ENCODE measurements at places on chromosomes 7 and 10.

- DNase-seq, result no peak
Measured at GRCh38 chr7:149423449-149424110, 37.3 kb downstream of the ZNF777 start.

- DNase-seq, result no peak
Measured at GRCh38 chr10:111125102-111125501, 48.3 kb downstream of the ADRA2A start.

- DNase-seq, result no peak
Measured at GRCh38 chr7:14195871-14196270, 206.4 kb upstream of the ETV1 start.

GRCh38 chr7:25944777-25945515 is 207.1 kb upstream of the NFE2L3 start:
- no peak for DNase-seq

- DNase-seq, result no peak
Measured at GRCh38 chr10:327889-328852, 192.9 kb downstream of the ZMYND11 start.

GRCh38 chr10:24700948-24701347 is 22.7 kb downstream of the ARHGAP21 start:
- no peak for DNase-seq

GRCh38 chr10:72077275-72077990 is 10.9 kb downstream of the SPOCK2 start:
- no peak for DNase-seq

- DNase-seq, result peak; percentile 30
Measured at GRCh38 chr7:28020302-28020940, 160.2 kb downstream of the JAZF1 start.

- peak; percentile 81 for DNase-seq
Measured at GRCh38 chr10:97072851-97073665, 112.7 kb downstream of the SLIT1 start.

GRCh38 chr10:97129666-97130065 is 56.1 kb downstream of the SLIT1 start:
- no peak for DNase-seq

DNA sequence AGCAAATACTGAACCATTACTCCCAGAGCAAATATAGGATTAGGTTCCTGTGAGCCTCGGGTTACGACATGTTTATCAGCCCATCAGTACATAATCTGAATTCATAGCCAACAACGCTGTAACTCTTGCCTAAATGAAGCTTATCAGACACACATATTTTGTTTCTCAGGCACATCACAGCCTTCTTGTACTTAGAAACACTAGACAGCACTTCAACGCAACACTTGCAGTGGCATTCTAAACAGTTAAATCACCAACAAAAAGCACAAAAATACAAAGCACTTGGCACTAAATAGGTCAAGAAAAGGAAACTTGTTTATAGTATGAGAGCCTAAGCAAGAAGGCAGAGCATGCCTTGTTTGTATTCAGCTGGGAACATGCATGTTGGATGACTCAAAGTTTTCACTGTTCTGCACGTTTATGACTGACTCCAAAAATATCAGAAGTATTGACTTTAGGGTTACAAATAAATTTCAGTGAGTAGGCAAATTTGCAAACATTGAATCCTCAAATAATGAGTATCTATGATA is 75.0 kb downstream of the VPS50 start:
- DNase-seq, result no peak

DNA sequence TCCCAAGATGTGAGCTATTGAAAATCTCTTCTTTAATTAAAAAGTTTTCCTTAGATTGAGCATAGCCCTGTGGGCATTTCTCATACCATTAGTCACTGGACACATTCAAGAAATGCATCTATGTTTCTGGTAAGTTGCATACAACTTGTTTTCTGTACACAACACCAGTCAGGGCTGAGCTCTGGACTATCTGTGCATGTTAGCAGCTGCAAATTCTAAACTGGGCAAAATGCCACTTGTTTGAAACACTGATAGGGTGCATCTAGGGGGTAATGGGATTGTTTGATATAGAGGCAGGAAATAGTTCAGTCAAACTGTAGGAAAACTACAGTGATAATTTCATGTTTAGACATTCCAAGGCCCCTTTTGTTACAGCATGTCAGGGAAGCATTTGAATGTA is 145.6 kb upstream of the NPY start:
- DNase-seq, result no peak

GRCh38 chr10:73876971-73877370 is 2.6 kb upstream of the CAMK2G start:
- no peak for DNase-seq

DNA sequence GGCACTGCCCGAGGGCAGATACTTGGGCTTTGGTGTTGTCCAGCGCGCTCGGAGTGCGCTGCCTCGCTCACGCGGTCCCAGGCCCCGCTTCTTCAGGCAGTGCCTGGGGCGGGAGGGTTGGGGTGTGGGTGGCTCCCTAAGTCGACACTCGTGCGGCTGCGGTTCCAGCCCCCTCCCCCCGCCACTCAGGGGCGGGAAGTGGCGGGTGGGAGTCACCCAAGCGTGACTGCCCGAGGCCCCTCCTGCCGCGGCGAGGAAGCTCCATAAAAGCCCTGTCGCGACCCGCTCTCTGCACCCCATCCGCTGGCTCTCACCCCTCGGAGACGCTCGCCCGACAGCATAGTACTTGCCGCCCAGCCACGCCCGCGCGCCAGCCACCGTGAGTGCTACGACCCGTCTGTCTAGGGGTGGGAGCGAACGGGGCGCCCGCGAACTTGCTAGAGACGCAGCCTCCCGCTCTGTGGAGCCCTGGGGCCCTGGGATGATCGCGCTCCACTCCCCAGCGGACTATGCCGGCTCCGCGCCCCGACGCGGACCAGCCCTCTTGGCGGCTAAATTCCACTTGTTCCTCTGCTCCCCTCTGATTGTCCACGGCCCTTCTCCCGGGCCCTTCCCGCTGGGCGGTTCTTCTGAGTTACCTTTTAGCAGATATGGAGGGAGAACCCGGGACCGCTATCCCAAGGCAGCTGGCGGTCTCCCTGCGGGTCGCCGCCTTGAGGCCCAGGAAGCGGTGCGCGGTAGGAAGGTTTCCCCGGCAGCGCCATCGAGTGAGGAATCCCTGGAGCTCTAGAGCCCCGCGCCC is at the start of gene NPY:
NPY (plus strand) TSS at position 294 of the 802 bp plus-strand sequence. CDS start 1,051 bp downstream, outside the sequence.
- peak; percentile 4 for DNase-seq

DNA sequence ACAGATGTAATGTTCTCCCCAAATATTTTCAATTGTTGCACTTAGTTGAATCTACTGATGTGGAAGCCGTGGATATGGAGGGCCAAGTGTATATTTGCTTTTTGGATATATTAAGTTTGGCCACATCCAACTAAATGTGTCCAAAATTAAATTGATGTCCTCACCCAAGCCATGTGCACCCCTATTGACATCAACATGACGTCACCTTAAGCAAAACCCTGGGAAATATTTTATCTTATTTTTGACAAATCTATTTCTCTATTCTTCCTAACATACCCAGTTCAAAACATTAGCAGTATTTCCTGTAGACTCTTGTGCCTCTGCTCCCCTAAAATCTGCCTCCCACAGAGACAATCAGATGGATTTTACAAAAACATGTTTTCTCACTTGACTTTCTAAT is 652.5 kb downstream of the PCDH15 start:
- no peak for DNase-seq

GRCh38 chr10:126059076-126059826 is 162.9 kb downstream of the FANK1 start:
- DNase-seq, result no peak

DNA sequence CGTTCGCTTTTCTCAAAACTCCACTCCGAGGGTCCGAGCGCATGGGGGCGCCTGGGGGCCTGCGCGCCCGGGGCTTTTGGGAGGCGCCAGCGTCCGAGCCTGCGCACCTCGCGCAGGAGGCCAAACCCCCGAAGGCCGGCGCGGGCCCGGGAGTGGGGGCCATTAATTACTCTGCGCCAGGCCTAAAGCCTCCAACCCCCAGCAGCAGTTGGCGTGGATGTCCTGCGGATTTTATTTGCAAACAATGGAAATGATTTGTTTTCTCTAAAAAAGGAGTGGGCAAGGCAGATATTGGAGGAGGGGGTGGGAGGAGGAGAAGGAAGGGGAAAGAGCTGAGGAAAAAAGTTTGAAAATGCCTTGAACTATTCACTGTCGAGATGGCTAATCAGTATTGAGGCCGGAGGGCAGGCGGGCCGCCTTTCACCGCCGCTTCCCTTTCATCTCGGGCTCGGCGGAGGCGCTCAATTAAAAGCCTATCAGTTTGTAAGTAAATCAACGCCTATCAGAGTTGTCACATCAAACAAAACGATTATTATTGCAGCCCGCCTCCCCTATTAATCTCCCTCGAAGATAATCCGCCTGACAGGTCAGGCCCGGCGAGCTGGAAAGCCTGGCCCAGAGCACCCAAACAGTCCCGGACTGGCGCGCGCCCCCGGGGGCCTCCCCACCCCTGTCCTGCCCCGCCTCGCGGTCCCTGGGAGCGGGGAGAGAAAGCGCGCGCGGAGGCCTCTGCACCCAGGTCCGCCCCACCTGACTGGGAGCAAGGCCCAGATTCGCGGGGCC is 3.4 kb upstream of the ZNF503 start:
- DNase-seq, result no peak

GRCh38 chr10:17802350-17802749 is 6.8 kb upstream of the MRC1 start:
- DNase-seq, result no peak

- DNase-seq, result no peak
Measured at GRCh38 chr7:92584953-92585352, 5.2 kb downstream of the FAM133B start.

- no peak for DNase-seq
Measured at GRCh38 chr10:21196822-21197395, 299.8 kb upstream of the NEBL start.

DNA sequence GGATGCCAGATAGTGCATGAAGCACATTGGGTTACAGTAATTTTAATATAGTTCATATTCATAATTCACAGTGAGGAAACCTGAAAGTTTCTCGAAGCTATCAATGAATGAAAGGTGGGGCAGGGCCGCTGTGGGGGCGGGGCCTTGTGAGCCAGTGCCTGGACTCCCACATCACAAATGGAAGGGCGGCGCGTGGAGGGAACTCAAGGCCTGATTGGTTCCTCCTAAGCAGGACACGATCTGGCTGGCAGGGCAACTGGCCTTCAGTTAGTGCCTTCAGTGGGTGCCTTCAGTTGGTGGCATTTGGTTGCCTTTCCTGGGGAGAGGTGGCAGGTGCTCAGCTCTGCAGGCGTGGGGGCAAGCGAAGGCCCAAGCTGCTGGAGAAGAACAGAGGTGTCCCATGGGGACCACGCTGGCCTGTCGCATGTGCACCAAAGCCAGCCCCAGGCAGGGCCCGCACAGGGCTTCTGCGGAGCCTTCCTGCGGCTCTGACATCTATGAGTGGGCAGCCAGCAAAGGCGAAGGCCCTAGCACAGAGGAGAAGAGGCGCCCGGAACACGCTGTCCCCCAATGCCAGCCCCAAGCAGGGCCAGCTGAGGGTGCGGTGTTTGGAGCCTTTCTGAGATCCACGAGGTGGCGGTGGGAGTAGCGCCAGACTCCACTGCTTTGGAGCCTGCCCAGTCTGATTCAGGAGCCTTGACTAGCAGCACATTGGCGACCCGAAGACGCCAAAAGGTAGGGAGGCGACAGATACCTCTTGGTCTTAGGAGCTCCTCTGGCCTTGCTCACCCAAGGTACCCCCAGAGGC is 118.0 kb upstream of the PDSS1 start:
- no peak for DNase-seq

DNA sequence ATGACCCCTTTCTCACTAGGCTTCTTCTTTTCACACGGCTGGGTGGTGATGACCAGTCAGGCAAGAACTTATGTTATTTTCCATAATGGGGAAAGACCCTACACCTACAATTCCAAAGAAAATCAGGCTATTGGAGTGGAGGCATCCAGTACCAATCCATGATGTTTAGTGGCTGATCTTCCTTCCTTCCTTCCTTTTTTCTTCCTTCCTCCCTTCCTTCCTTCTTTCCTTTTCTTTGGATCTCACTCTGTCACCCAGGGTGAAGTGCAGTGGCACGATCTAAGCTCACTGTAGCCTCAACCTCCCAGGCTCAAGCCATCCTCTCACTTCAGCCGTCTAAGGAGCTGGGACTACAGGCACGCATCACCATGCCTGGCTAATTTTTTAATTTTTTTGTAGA is 2.5 kb downstream of the RGS10 start:
- DNase-seq, result no peak

- DNase-seq, result no peak
Measured at GRCh38 chr10:126867567-126868365, 37.5 kb upstream of the DOCK1 start.

DNA sequence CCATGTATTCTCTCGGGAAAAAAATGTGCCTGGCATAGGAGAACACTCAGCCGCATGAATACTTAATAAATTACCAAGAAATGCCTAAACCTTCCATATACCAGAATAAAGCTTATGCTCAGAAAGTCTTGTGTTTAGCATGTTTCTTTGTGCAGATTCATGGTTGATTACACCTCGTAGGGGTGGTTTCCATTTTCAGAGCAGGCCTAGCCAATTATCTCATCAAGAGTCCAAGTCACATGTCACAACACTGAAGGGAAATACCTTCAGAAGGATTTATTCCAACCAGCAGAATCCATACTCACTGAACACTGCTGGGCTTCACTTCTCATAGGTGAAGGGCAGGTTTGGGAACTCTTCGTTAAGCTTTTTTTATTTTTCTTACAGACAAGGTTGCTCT is 539.7 kb downstream of the PLXDC2 start:
- no peak for DNase-seq

DNA sequence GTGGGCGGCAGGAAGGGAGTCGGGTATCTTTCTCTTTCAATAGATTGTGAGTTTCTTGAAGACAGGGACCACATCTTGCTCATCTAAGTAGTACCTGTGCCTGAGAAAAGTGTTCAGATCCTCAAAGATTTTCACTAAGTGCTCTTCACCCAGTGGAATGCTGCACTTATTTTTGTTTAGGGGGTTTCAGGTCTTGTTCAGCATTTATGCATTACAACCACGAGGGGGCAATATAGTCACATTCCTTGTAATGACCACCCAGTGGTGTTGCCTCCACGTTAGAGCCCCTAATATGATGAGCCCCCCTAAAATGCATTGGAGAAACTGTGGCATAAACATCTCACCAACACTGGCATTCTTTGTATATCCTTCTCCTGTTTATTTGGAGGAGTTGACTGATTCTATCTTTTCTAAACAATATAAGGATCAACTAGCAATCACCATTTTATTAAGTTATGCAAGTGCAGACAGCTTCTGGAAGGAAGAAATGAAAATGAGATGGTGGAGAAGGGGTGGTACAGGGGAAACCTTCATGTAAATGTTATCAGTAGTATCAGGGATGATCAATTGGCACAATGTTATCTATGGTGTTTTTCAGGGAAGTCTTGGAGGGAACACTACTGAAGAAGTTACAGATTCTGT is 3.1 kb upstream of the PAPSS2 start:
- no peak for DNase-seq

DNA sequence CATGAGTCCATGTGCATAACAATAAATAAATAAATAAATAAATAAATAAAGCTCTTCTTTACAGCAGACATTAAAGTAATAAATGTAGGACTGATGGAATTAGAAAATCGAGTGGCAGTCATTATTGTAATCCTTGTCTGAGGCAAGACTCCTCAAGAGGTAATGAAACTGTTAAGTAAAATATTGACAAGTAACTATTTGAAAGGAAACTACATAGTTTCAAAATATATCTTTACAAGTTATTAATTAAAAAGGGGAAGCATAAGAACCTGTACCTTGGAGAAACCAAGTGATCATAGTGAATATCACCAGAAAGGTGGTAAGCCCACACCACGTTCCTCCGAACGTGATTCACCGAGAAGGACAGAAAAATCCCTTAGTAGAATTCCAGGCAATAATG is 285.6 kb upstream of the SORCS1 start:
- no peak for DNase-seq
